NCI-H1417 treated with DMSO at 0.1 percent for 48 hours (cell line): ENCODE measurements at places on chromosomes 2 and 18.
A peak's percentile ranks its signal among the peaks of the same experiment; 100 is the strongest.

DNA sequence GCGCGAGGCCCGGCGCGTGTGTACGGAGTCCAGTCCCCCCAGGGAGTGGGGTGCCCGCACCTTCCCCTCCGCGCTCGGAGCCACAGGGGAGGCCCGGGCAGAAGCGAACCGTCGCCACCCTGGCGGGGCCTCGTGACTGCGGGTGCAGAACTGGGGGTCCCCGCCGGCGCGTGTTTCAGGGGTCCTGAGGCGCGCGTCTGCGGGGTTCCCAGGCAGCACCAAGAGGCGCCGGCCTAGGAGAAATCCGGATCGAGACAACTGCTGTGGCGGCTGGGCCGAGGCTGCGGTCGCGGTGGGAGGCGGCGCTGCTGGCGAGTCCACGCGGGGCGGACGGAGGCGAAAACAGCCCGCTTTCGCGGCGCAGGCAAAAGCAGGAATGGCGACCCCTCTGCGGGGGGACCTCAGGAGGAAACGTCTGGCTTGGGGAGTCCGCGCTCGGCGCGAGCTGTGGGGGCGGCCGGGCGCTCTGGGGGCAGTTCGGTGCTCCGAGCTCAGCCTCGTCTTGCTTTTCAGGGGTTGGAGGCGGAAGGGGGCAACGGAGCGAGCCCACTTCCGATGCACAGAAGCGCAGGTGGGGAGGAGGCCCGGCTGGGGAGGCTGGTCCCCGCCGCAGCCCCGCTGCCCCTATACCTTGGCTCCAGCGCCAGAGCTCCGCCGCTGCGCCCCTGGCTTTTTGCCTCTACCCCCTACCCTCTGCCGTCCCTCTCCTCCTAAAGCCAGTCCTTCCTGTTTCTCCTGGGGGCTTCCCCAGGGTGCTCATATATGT, 81.5 kb upstream of the LDLRAD4 start:
- no peak for DNase-seq

- no peak for DNase-seq
These were observed 358.1 kb upstream of the SYT4 start for GRCh38 chr18:43635397-43635796.

- no peak for DNase-seq
These were observed 74.6 kb downstream of the ARL4C start for GRCh38 chr2:234422273-234422732.

DNA sequence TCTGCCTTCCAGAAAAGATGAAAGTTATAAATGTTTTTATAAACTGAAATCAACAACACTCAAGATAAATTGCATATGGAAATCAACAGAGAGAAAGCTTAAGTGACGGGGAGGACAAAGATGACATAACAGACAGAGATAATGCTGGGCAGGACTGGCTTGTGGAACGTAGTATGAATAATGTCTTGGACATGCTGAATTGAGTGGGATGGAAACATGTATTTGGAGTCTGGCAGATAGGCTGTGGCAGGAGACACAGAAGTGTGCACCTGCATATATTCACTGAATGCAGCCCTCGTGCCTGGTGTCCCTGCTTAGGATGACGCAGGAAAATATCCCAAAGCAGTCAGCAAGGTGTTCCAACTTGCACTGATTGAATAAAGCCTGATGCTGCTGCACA, 318.2 kb downstream of the CBLN2 start:
- DNase-seq: no peak

DNA sequence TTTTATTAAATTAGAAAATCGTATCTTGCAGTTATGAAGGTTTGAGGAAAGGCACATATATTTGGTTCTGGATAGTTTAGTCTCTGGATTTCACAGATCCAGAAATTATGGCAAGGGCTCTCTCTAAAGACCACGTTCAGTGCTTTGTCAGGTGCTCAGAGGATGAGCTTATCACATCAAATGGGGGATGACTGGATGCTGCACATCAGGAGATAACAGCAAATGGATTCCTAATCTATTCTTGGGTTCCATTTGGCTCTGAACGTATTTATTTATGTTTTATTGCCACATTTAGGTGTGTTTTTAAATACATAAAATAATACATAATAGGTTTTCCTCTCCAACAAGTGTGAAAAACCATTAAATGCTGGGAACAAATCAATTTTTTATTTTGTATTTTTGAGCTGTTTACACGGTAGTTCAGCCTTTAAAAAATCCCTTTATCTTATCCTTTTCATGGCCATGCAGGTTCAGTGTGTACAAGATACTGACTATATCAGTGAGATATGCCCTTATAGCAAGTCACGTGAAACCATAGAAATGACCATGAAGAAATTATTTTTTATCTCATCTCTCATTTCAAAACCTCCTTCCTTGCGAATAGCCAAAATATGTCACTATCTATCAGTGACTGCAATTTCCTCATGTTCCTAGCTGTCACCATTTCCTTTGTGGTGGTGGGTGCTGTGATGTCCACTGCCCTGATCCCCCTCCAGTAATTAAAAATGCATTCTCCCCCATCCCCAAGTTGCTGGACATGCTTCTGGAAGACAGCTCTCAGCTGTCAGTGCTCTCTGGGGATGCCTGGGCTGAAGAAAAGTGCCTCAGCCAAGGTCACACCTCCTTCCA, 25.9 kb upstream of the CXCR4 start:
- DNase-seq: no peak

DNA sequence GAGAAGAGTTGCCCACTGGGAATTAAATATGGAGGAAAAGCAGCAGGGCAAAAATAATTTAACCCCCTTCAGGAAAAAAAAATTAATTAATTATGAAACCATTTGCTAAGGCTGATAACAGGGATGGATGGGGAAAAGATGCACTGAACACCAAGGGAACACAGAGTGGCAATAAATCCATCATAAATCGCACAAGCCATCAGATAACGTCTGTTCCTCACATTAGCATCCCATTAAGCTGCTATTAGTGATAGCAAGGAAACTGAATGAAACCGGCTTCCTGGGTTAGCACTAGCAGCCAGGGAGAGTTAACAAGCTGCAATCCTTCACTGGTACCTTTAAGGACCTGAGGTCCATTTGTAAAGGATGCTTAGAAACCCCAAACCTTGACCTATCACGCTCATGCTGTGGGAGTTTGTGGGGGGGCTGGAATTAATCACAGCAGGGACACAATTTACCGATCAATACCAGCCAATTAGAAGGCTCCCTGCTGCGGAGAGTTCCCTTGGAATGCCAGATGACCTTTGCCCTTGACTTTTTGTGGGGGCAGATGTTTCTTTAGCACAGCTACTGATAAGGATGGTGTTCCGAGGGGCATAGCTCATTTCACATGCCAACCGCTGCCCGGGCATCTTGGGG, 175.5 kb upstream of the KLF7 start:
- no peak for DNase-seq

GRCh38 chr18:56267334-56267733, 371.1 kb downstream of the TXNL1 start:
- no peak for DNase-seq

GRCh38 chr2:226483143-226483542, 316.5 kb downstream of the IRS1 start:
- no peak for DNase-seq

DNA sequence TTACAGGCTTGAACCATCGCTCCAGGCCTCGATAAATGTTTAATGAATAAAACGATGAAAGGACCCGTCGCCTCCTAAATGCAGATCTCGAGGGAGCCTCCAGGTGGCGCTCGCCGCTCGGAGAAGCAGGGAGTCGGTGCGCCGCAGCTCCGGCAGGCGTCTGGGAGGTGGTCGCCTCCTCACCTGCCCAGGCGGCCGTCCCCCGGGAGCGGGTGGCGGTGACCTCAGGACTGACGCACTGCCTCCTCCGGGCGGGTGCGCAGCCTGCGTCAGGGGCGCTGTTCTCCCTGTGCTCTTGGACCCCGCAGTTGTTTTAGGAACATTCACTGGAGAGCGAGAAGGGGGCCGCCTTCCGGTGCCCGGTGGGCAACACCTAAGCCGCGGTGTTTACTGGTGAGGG, 38.6 kb upstream of the POLE4 start:
- peak; percentile 77 for DNase-seq

- no peak for DNase-seq
These were observed 34.2 kb downstream of the INPP4A start for GRCh38 chr2:98478907-98479306.

DNA sequence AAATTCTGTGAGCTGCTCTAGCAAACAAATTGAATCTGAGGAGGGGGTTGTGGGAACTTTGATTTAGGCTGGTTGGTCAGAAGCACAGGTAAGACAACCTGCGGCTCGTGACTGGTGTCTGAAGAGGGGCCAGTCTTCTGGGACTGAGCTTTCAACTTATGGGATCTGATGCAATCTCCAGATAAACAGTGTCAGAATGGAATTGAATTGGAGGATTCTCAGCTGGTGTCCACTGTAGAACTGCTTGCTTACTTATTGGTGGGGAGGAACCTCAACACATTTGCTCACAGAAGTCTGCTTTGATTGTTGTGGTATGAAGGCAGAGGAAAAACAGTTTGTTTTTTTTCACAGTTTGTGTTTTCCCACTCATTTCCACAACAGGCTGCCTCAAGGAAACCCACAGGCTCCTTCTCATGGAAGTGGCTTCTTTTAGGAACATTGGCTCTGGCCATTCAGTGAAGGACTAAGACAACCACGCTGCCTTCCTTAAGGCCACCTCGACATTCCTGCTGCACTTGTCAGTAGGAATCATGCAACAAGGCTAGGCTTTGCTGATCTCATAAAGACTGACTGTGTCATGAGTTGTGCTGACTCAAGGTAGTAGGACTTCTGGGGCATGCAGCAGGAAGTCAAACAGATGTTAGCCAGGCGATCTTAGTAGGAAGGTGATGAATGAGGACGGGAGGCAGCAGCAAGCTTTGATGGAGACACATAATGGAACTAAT, 104.7 kb downstream of the TSN start:
- DNase-seq: no peak

- no peak for DNase-seq
These were observed 39.4 kb downstream of the METAP1D start for GRCh38 chr2:172039011-172039704.

- no peak for DNase-seq
These were observed 95.8 kb downstream of the PXDN start for GRCh38 chr2:1648241-1649102.

GRCh38 chr2:76958749-76959148, 563.4 kb downstream of the LRRTM4 start:
- no peak for DNase-seq

- no peak for DNase-seq
These were observed 425 bp downstream of the ASB3 start for GRCh38 chr2:53786352-53786704.

GRCh38 chr2:133532919-133533318, 35.3 kb downstream of the NCKAP5 start:
- DNase-seq: no peak

- DNase-seq: no peak
These were observed 172.6 kb downstream of the MCFD2 start for GRCh38 chr2:46743021-46743420.

DNA sequence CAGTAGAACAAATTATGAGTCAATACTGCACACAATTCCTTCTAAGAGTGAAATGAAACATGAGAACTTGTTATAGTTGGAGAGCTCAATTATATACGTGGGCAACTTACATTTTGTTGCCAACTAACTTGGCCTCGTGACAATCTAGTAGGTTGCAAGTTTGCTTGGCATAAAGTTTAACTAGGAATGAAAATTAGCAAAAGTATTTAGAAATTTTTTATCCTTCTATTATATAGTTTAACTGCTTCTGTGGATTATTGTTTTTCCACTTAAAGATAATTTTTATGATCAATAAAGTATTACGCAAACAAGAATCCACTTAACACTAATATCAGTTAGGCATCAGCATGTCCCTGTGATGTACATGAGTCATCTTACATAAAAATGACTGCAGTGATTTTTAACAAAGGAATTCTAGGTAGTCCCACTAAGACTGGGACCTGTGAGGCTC, 41.1 kb downstream of the FAM124B start:
- DNase-seq: no peak

DNA sequence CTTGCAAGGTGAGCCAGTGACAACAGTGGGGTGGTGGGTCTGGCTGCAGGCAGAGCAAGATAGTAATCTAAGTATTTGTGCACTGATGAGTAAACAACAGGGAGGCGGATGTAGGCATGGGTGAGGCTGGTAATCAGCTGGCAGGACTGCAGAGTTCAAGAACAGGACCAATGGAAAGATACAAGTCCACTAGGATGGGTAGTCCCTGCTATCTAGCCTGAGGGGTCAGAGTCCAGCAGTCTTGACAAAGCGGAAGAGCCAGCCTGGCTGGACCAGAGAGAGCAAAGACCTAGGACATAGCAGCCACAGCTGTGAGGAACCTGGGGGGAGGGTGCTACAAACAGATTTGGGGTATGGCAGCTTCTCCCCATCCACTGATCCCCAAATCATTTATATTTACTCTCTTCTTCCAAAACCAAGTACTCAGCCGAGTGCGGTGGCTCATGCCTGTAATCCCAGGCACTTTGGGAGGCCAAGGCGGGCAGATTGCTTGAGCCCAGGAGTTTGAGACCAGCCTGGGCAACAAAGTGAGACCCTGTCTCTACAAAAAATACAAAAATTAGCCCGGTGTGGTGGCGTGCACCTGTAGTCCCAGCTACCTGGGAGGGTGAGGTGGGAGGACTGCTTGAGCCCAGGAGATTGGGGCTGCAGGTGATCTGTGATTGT, 25.9 kb downstream of the VIL1 start:
- DNase-seq: no peak

GRCh38 chr2:32384529-32384928, 27.7 kb downstream of the BIRC6 start:
- DNase-seq: no peak

DNA sequence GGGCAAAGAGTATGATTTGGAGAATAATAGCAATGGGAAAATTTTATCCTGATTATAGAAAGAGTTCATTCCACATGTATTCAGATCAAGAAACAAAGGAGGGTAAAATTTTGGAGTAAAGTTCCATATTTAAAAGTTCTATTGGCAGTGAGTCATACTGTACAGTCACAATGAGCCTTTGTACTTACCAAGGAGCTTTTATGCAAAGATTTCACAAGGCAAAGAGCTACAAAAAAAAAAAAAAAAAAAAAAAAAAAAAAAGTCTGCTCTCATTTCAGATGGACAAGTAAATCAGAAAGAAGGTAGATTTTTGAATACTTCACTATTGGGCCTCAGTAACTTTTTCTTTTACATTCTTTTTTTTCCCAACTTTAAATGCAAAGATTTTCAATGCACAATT, 1802.2 kb upstream of the PIK3C3 start:
- DNase-seq: no peak

DNA sequence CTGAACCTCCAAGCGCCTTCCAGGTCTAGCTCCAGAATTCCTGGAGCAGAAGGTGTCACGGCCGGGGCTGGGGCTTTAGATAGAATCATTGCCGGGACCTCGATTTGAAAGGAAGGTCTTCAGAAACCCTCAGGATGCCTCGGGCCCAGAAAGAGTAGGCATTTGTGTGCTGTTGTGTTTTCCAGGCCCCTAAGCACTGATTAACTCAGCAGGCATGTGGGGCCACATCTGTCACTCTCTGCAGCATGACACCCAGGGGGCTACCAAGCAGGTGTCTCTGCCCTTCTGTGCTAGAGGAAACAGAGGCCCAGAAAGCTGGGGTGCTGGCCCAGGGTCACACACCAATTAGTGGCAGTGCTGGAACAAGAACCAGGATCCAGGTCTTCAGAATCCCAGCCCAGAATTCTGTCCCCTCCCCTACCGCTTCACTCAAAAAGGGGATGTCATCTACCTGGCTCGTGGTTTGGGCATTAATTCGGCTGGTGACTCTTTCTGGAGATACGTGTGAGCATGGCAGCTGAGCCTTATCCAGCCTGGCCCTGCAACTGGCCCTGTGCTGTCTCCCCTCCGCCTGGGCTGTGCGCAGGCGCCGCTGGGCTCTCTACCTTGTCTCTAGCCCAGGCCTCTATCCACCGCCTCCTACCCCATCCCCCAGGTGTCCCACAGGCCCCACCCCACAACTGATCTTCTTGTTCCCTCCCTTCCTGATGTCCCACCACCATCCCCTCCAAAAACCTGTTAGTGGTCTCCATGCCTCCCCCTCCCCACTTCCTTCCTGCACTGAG, 245.4 kb downstream of the ATAD2B start:
- DNase-seq: no peak

- DNase-seq: no peak
These were observed 38.0 kb downstream of the CMPK2 start for GRCh38 chr2:6827566-6828298.
